Stimulated activated CD4-positive, alpha-beta T cell treated with anti-CD3 and anti-CD28 coated beads, Interleukin-15, amount 100 ng/mL, for 1 hour (primary cell): ENCODE measurements at places on chromosomes 5 and 9.

GRCh38 chr5:1641041-1641440 is 117.3 kb upstream of the LPCAT1 start:
- DNase-seq: no peak

GRCh38 chr5:164097749-164098148 is 592.3 kb downstream of the MAT2B start:
- DNase-seq: no peak

GRCh38 chr5:155430192-155430591 is 416.6 kb downstream of the KIF4B start:
- DNase-seq: no peak

DNA sequence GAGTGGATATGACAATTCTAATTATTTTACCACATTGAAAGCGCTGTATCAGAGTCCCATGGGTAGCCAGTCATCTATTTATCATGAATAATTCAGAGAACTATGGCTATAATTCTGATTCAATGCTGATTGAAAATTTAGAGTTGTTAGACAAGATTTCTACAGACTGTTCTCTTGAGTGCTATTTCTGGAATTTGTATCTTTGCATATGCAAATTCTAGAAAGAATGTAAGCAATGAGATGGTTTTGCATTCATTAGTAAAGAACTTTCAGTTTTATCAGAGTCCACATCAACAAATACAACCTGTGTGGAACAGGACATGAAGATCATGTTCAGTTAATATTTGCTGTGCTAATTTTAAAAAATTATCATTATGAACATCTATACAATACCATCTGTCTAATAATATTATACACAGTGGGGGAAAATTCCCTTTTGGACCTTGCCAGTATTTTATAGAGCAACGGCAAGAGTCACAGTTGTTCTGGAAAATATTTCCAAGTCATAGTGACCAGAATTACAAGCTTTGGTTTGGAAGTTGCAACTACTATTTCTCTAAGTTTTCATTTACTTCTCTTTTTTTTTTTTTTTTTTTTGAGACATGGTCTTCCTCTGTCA is 372.7 kb upstream of the PTGER4 start:
- DNase-seq: no peak

DNA sequence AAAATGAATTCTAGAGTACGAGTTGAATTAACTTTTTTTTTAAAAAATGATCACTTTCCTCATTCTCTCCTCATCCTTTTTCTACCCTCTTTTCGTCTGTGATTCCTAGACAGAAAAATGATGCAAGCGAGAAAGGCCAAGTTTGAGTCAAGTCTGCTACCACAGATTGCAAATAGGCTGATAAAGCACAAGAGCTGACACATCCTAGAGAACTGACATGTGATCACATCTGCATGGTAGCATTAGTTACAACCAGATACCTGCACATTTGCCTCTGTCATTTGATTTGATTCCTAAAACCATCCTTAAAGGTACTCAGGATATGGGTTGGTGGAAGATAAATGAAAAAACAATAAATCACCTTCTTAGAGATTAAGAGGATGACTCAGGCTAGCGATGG is 225.4 kb upstream of the PPP1R2B start:
- no peak for DNase-seq

DNA sequence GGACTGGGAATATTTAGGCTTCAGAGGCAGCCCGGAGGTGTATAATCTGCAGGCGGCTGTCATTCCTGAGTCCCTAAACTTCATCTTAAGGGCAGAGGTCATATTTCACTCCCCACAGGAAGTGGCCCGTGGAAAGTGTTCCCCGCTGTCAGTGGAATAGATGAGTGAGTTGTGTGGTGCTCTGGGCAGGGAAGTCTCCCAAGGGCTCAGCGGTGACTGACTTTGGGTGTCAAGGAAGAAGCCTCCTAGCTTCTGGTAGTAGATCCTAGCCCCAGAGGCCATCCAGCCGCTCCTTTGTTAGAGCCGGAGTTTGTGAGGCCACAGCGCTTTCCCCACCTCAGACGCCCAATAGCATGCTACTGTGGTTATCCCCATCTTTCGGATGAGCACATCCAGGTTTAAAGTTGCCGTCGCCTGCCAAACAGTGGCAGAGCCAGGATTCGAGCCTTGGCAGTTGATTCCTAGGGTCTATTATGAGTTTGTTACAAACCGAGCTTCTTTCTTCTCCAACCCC is 38.9 kb upstream of the TIFAB start:
- DNase-seq: no peak

DNA sequence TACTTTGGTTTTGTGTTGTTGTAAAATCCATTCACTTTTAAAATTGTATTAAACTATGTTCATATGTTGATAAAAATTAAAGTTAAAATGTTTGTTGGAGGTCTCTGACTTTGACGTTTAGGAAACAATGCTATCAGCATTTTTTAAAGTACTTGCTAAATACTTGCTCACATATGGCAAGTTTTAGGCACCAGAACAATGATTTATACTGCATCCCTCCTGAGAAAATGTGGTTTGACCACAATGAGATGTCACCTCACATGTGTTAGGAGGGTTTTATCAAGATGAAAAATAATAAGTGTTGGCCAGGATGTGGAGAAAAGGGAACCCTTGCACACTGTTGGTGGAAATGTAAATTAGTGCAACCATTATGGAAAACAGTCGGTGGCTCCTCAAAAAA is 180.8 kb downstream of the HSD17B3 start:
- no peak for DNase-seq

DNA sequence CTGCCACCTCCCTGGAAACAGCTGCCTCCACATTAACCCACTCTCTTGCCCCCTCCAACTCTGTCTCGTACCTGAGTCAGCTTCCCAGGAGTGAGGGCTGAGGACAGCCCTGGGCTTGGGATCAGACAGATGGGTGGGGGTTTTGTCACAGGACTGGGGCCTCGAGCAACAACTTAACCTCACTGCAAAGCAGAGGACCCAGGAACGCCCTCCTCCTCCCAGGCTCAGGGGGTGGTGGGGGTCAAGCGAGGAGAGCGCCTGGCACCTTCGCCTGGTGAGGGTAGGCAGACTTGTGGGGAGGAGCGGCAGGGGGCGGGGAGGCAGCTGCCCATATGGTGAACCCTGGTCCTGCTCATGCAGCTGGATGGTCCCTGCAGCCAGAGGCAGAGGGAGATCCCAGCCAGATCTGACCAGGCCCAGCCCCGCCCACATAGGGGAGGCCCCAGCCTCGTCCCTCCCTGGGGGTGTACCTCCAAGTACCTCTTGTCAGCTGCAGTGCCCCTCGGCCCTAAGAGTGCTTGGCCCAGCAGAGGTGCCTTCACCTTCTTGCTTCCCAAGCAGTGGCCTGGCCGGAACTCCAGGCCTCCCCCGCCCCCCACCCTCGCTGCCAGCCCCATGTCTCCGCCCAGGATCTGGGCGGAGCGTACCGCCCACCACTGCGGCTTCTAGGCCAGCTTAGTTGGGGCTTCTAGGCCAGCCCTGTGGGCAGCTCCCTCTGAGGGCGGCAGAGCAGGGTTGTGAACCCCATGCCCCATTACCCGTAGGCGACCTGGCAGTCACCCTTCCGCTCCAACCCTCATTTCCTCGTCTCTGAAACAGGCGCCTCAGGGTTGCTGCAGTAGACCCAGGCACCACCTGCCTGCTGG is at the start of gene SARDH:
Gene SARDH (minus strand): TSS at position 579 of the 866 bp plus-strand sequence. CDS start 4,179 bp downstream, outside the sequence.
- no peak for DNase-seq

DNA sequence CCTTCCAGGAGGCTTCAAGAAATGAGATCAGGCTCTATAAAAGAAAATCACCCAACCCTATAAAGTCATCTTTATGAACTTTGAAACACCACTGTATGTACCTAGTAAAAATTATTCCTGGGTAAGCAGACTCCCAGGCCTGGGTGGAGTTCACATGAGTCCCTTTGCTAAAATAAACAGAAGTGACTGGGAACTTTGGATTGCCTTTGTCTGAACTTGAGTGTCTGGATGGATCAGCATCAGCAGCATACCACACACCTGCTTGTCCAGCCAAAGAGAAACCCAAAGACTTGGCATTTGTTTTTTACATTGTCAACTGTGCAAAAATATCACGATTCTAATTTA is 79.6 kb upstream of the CDKN2B start:
- DNase-seq: no peak

- DNase-seq: no peak
These were observed 45.5 kb upstream of the SLC2A8 start for GRCh38 chr9:127351182-127352166.

DNA sequence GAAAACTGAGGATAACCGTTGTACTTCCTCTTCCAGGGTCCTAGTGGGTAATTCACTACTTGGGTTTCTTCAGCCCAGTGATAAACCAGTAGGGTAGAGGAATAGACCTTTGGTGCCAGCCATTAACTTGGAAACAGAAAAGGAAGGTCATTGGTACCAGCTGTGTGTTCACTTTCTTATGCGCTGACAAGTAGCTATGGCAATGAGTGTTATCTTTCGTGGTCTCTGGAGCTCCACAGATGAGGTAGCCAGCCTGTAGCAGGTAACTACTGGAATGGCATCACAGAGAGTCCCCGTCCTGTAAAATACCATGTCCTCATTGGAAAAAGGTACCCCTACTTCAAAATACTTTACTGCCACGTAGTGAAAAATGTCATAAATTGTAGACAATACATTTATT is 2.3 kb downstream of the UHRF2 start:
- no peak for DNase-seq

GRCh38 chr5:180720486-180720885 is 19.4 kb downstream of the OR2Y1 start:
- DNase-seq: no peak

- no peak for DNase-seq
These were observed 106.2 kb upstream of the CLINT1 start for GRCh38 chr5:157965040-157965678.

- DNase-seq: no peak
These were observed 39.9 kb downstream of the MOCS2 start for GRCh38 chr5:53069626-53070025.

DNA sequence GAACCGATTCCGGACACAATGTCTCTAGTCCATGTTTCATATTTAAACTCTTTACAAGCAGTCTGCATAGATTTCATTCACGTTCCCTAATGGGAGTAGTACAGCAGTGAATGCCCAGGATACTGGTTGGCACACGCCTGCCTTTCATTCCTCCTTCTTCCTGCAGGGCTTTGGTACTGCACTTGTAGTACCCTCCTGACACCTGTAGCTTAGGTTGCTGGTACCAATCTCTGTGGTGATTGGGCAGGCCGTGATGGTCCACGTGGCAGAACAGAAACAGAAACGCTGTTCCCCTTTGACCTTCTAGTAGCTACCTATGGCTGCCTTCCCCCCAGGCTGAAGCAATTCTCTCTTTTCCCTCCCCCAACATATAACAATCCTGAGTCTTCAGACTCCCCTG is 107.3 kb upstream of the MEGF10 start:
- DNase-seq: no peak

DNA sequence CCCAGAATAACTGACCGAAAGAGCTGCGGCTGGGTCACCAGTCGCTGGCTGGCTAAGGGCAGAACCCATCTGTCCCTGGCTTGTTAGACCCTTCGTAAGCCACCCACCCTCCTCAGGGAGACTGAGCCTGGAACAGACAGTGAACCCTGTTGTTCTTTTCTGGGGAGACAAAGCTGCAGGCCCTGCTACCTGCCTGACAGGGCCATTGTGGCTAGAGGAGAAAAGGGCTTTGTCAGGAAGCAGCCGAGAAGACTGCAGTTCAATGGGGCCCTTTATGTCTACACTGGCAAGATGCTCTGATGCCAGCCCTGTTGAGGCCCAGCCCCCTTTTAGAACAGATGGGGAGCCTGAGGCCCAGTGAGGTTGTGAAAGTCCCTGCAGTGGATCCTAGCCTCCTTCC is 3.7 kb upstream of the NIPAL4 start:
- no peak for DNase-seq

GRCh38 chr5:137847687-137848086 is 20.0 kb upstream of the MYOT start:
- DNase-seq: no peak

DNA sequence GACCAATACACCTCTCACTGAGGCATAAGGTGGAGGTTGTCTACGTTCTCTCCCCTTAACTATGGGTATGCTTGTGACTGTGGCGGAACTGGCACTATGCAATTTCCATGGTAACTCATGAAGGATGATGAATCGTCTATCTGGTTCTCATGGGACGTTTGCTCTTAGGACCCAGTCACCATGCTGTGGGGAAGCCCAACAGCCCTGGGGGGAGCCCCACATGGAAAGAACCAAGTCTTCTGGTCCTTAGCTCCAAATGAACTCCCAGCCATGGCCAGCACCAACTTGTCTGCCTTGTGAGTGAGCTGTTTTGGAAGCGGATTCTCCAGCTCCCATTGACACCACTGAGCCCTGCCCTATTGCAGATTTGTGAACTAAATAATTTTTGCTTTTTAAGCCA is 188.7 kb upstream of the S1PR3 start:
- no peak for DNase-seq

DNA sequence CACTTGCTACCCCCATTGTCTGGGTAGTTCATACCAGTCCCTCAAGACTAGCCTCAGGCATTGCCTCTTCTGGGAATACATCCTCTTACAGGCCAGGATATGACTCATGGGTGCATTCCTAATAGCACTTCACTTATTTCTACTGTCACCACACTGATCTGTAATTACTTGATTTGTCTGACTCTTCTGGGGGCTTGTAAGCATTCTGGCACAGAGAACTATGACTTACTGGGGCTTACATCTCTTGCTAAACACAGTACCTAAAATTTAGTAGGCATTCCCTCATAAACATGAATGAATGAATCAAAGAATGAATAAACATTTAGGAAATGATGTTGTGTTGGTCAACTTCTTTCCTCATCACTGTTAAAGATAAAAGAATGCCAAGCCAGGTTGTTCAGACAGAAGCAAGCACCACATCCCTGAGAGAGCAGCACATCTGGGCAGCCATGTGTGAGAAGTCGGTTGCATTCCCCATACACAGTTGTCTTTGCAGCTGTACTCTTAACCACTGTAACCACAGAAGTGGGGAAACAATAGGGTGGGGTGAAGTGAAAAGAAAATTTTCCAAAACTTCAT is 27.6 kb downstream of the IL7R start:
- DNase-seq: no peak

DNA sequence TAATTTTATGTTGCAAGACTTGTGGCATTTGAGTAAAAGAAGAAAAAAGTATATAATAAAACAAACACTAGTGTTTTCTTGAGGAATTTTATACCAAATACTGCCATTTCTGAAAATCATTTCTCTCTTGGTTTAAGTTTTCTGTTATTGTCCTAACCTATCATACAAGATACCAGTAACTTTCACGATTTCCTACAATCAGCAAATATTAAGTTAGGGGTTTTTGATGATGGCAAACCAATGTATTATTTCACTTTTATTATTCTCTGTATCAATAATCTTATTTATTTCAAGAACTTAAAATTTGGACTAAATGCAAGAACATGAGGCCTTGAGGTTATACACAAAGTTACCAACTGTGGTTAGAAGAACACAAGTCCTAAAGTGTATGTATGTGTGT is 109.0 kb upstream of the VCAN start:
- DNase-seq: no peak

GRCh38 chr9:107169796-107170195 is 113.3 kb upstream of the RAD23B start:
- no peak for DNase-seq
